Upper lobe of right lung (tissue), 1 donor: ENCODE measurements at places on chromosomes 11 and 22. TPM values are rescaled to one million over a fixed set of nuclear protein-coding genes. Genes with fewer than 3 reads are reported as not detected.

Gene MUC2
- not detected for total RNA-seq

Gene IL18
- total RNA-seq = 49.9 TPM

Gene MMP27
- total RNA-seq = not detected

Gene MMP13
- not detected for total RNA-seq

GRCh38 chr22:43136255-43136654 is 6.9 kb downstream of the MCAT start:
- DNase-seq = no peak

DNA sequence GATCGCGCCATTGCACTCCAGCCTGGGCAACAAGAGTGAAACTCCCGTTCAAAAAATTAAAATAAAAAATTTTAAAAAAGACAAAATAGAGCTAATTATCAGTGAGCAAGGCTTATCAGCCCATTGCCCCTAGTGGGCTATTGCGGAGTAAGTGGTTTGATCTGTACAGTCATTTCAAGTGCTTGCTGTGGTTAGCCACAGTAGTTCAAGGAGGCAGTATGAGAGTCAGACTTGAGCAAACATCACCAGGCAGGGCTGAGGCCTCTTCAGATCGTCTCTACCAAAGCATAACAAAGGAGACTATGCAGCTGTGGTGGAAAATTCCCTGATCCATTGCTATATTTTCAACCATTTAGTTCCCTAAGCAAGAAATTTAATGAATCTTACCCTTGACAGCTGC is 4.3 kb upstream of the SBF2 start:
- DNase-seq = no peak

- DNase-seq = no peak
Observed at GRCh38 chr11:95991101-95991500, 67.2 kb upstream of the MTMR2 start.

- DNase-seq = no peak
Observed at GRCh38 chr11:113420808-113421207, 33.2 kb downstream of the ANKK1 start.

DNA sequence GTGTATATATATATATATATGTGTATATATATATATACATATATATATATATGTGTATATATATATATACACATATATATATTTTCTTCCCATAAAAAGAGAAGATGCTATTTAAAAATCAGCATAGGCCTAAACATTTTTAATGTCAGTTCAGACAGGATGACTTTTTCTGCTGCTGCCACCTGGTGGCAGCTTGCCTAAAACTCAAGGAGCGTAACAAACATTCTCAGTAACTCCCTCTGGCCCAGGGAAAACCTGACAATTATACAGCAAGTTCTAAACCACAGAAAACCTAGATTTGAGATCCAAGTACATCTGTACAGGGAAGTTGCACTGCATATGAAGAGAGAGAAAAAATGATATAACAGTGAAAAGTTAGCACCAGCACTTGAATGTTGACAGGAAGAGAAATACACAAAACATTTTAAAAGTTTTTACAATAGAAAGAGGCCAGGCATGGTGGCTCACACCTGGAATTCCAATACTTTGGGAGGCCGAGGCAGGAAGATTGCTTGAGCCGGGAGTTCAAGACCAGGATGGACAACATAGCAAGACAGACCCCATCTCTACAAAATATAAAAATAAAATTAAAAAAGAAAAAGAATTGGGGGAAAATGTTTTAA is 16.6 kb downstream of the OR8A1 start:
- DNase-seq = peak; percentile 70
